ENCODE measurements at places on chromosomes 3 and 15.

- H3K27ac ChIP-seq = peak overlapping the region; percentile 87
- peak; percentile 85 for DNase-seq
- peaks cover 42% of the 10 kb centered on the region for H3K4me1 ChIP-seq
- H3K4me3 ChIP-seq = no peak overlapping the region
Observed at GRCh38 chr15:57550640-57551039, 41.1 kb upstream of the MYZAP start.

DNA sequence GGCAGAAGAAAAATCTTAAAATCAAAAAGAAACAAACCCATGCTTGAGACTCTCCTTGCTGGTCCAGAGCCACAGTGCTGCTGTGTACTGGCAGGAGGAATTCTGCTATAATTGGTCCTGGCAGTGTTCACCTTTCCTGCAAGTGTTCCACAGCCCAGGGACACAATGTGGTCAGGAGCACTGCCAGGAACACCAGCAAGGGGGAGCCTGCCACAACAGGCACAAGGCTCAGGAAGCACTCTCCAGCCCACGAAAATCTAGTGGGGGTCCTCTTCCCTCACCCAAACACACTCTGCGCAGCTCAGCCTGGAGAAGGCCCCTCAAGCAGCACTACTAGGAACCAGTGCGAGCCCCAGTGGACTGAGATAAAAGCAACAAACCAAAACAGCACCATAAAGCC is 92.9 kb downstream of the UBE3A start:
- H3K4me3 ChIP-seq = no peak overlapping the region
- peaks cover 16% of the 10 kb centered on the region for H3K36me3 ChIP-seq
- H3K4me1 ChIP-seq = no peaks in the 10 kb centered on the region
- no peaks in the 10 kb centered on the region for H3K27me3 ChIP-seq

- no peaks in the 10 kb centered on the region for H3K36me3 ChIP-seq
- peaks cover 17% of the 10 kb centered on the region for H3K4me1 ChIP-seq
- peak overlapping the region; percentile 90 for H3K4me3 ChIP-seq
- H3K27me3 ChIP-seq = no peaks in the 10 kb centered on the region
- no peak for DNase-seq
Observed at GRCh38 chr15:22981051-22981840, 1.1 kb upstream of the CYFIP1 start.

DNA sequence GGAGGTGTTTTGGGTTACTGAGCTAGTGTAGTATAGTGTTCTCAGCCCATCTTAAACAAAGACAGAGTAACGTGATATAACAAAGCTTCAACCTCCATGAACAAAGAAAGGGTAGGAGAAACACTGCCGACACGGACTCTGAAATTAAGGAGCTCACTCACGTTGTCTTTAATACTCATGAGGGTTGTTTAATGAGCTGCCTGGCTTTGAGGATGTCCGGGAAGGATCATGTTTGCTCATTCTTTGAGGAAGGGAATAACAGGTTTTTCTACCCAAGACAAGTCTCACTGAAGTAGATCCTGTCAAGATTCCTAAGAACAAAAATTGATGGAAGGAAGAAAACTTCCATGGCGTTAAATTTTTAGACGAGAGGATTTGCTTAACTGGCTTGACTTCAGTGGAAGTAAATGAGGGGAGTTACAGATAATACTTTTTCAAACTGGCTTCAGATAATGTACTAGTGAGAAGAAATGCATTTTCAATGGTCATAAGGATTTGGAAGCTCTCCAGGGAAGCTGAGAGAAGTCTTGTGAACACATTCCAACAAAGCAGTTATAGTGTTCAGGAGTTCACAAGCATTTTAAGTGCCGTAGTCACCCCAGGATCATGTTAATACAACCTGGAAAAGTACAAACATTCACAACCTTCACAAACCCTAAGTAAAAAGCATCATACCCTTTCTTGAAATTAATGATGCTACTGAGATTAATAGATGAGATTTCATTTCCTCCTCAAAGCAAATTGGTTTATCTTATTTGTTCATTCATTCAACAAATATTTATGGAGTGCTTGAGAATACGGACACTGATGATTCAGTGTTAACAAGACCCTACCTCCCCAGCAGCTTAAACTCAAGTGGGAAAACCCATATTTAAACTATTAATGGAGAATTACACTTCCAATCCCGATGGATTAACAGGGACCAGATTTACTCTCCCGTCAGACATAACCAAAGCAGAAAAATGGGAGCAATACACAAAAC is 101.5 kb downstream of the SHQ1 start:
- no peak for DNase-seq
- H3K4me3 ChIP-seq = no peak overlapping the region
- no peaks in the 10 kb centered on the region for H3K4me1 ChIP-seq
- no peak overlapping the region for H3K27ac ChIP-seq
- no peaks in the 10 kb centered on the region for H3K27me3 ChIP-seq

DNA sequence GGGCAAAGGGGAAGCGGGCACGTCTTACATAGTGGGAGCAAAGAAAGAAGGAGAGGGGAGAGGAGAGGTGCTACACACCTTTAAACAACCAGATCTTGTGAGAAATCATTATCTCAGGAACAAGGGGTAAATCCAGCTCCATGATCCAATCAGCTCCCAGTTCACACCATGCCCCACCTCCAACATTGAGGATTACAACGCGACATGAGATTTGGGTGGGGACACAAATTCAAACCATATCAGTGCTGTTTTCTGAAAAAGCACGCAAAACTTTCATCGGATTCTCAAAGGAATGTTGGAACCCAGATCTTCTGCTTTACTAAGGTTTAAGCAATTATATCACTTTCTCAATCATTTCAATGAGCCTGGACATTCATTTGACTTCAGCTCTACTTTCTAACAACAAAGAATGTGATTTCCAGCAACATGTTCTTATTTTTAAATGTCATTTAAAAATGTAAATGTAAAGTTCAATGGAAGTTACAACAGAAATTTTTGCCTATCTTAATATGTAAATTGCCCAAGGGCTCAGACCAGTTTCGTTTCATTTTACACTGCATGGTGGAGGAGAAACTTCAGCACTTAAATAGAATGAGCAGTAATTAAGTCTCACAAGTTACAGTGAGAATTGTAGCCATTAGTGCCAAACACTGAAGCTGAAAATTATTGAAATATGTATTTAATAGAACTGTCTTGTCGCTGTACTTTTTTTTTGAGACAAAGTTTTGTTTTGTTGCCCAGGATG is 8.4 kb upstream of the CCDC54 start:
- no peak overlapping the region for H3K27ac ChIP-seq
- H3K36me3 ChIP-seq = no peaks in the 10 kb centered on the region
- no peaks in the 10 kb centered on the region for H3K27me3 ChIP-seq
- no peaks in the 10 kb centered on the region for H3K4me1 ChIP-seq
- H3K4me3 ChIP-seq = no peak overlapping the region

- H3K27ac ChIP-seq = no peak overlapping the region
- no peaks in the 10 kb centered on the region for H3K27me3 ChIP-seq
- H3K4me1 ChIP-seq = peaks cover 7% of the 10 kb centered on the region
Observed at GRCh38 chr15:101614001-101614585, 38.1 kb downstream of the TM2D3 start.

DNA sequence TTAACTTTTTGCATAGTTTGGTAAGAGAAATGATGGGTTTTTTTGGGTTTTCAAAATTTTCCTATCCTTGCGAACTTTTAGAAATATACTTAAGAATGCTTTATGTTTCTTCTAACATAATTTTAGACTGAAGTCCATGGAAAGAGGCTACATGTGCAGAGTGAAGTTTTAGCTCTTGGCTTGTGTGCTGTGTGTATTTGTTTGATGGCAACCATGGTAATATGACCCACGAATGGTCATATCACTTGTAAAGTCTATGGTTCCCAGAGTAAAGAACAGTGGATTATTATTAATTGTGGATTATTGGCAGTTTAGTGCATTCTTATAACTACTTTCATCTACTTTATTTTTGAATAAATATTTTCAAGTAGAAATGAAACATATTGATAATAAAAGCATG is 124.0 kb upstream of the GOLGA6L4 start:
- H3K27me3 ChIP-seq = no peaks in the 10 kb centered on the region
- H3K27ac ChIP-seq = no peak overlapping the region
- H3K36me3 ChIP-seq = no peaks in the 10 kb centered on the region
- no peak for DNase-seq
- no peaks in the 10 kb centered on the region for H3K4me1 ChIP-seq

DNA sequence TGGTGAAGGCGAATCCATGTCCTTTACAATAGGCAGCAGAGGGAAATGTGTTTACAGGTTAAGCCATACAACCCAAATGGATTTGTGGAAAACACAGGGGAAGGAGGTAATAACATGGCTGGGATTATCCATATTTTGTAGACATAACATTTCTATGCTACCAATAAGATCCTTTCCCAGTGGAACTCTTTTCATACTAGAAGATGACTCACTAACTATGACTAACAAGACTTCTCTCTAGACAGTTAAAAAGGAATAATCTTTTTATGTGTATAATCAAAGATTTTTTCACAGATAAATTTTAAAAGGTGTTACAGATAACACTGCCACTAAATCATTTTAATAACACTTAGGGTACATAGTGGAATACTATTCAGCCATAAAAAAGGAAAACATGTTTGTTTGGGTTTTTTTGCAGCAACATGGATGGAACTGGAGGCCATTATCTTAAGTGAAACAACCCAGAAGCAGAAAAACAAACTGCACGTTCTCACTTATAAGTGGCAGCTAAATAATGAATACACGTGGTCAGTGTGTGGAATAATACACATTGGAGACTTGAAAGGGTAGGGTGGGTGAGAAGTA is 39.6 kb downstream of the VPS13C start:
- no peak for DNase-seq
- H3K4me1 ChIP-seq = no peaks in the 10 kb centered on the region
- H3K36me3 ChIP-seq = peaks cover 53% of the 10 kb centered on the region
- no peaks in the 10 kb centered on the region for H3K27me3 ChIP-seq
- no peak overlapping the region for H3K4me3 ChIP-seq
- H3K27ac ChIP-seq = no peak overlapping the region

GRCh38 chr15:68749793-68750192 is 70.9 kb downstream of the ANP32A start:
- H3K4me3 ChIP-seq = no peak overlapping the region
- no peak for DNase-seq
- no peaks in the 10 kb centered on the region for H3K4me1 ChIP-seq
- no peak overlapping the region for H3K27ac ChIP-seq
- no peaks in the 10 kb centered on the region for H3K36me3 ChIP-seq

DNA sequence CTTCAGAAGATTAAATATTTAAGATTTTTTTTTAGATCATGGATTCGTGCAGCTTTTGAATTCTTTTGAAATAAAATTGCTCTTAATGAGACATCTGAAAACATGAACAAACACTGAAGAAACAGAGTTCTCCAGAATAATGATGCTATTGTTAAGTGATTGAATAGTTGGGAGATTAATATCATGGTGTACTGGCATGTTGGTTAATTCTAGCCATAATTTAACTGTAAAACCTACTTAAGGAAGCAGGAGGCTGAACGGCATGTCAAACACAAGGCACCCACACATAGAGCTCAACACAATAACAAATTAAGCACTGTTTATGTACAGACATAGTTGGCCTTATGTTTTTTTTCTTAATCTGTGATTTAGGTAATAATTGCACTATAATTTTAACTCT is 185.6 kb downstream of the RBMS3 start:
- H3K4me3 ChIP-seq = no peak overlapping the region
- H3K4me1 ChIP-seq = peaks cover 12% of the 10 kb centered on the region
- no peak for DNase-seq
- no peaks in the 10 kb centered on the region for H3K36me3 ChIP-seq
- no peak overlapping the region for H3K27ac ChIP-seq

GRCh38 chr15:57599296-57599810 is 7.6 kb downstream of the MYZAP start:
- no peak overlapping the region for H3K4me3 ChIP-seq
- no peaks in the 10 kb centered on the region for H3K36me3 ChIP-seq
- H3K27me3 ChIP-seq = no peaks in the 10 kb centered on the region
- DNase-seq = no peak
- H3K27ac ChIP-seq = peak overlapping the region; percentile 70

- H3K27me3 ChIP-seq = no peaks in the 10 kb centered on the region
- H3K27ac ChIP-seq = no peak overlapping the region
- no peaks in the 10 kb centered on the region for H3K36me3 ChIP-seq
- DNase-seq = no peak
- H3K4me3 ChIP-seq = no peak overlapping the region
Observed at GRCh38 chr3:182399978-182400737, 393.1 kb upstream of the ATP11B start.

GRCh38 chr3:171150945-171151344 is 124.4 kb upstream of the SLC2A2 start:
- H3K36me3 ChIP-seq = peaks cover 14% of the 10 kb centered on the region
- peaks cover 8% of the 10 kb centered on the region for H3K4me1 ChIP-seq
- H3K27ac ChIP-seq = no peak overlapping the region
- DNase-seq = no peak
- H3K4me3 ChIP-seq = no peak overlapping the region
- H3K27me3 ChIP-seq = no peaks in the 10 kb centered on the region

GRCh38 chr3:114376516-114377185 is 82.8 kb downstream of the TIGIT start:
- H3K4me3 ChIP-seq = no peak overlapping the region
- DNase-seq = no peak

DNA sequence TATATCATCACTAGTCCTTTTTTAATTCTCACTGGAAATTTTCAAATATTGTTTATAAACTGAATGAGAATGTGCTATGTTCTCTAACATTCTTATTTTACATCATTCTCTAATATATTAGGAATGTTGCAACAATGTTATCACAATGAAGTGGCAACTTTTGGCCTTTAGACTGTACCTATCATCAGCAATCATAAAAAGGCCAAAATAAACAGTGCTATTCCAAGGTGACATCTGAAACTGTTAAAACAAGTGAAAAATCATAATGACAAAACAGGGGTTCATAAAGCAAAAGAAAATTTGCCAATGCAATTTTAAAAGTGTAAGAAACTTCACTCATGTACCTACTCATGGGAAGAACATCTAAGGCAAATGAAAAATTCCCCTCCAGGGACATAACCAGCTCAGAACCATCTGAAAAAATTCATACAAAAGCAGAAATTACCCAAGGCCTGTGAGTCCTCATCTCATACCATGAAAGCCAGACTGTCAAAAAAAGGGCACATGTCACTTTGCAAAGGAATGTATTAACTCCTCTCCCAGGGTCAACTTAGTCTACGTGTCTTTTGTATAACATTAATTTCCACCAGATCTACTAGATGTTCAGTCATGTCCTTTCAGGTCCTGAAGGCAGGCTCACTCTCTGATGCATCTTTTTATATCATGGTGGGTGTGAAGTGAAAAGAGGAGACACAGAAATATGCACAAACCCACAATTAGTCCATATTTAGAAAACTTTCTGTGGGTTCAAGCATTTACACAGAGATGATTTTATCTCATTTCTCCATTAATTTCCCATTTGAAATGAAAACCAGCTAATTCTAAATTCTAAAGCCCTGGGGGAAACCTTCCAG is 211.9 kb downstream of the CBLB start:
- H3K27ac ChIP-seq = no peak overlapping the region
- peaks cover 37% of the 10 kb centered on the region for H3K36me3 ChIP-seq
- H3K4me3 ChIP-seq = no peak overlapping the region
- no peaks in the 10 kb centered on the region for H3K27me3 ChIP-seq
- DNase-seq = no peak

DNA sequence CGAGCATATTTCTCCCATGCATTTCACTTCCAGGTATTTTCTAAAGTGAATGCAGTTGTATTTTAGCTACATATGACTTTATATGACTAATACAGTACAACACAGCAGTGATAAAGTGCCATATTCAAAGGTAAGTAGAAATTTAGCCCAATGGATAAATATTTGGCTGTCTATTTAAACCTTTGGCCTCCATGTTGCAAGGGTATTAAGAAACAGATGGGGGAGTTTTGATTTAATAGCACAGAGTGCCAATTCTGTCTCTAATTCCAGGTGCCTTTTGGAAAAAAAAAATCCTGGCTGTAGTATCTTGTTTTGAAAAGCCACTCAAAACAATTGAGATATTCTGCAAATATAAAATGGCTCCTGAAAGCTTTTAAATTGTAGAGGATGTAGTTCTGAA is 44.9 kb upstream of the SGO1 start:
- H3K27ac ChIP-seq = no peak overlapping the region
- no peaks in the 10 kb centered on the region for H3K4me1 ChIP-seq
- no peak overlapping the region for H3K4me3 ChIP-seq
- no peaks in the 10 kb centered on the region for H3K27me3 ChIP-seq
- H3K36me3 ChIP-seq = no peaks in the 10 kb centered on the region
